A549 (cell line): ENCODE measurements at places on chromosomes 11 and 22. TPM values are rescaled to one million over a fixed set of nuclear protein-coding genes. Genes with fewer than 3 reads are reported as not detected.

CYP2D6 gene
- 0.63 to 1.0 TPM (median 0.91 TPM) in 3 replicates for polyA plus RNA-seq

TMEM86A gene
- 0.21 to 0.41 TPM (median 0.25 TPM) in 3 replicates for polyA plus RNA-seq

HBE1 gene
- 0.10 TPM in 1 of 3 replicates, not detected in the others for polyA plus RNA-seq

TYR gene
- not detected in 3 replicates for polyA plus RNA-seq

BIRC3 gene
- 10.6 to 27.4 TPM (median 11.3 TPM) in 3 replicates for polyA plus RNA-seq

RFPL3 gene
- polyA plus RNA-seq, result not detected in 3 replicates
